ENCODE measurements at places on chromosomes 3 and 15. TPM values are rescaled to one million over a fixed set of nuclear protein-coding genes. Genes with fewer than 3 reads are reported as not detected.

APOD gene
- total RNA-seq = not detected

SPESP1 gene
- total RNA-seq = not detected

SYNPR gene
- total RNA-seq = not detected

HTR3E gene
- total RNA-seq = not detected

KNG1 gene
- total RNA-seq = not detected

SH2D7 gene
- total RNA-seq = not detected

ARGFX gene
- not detected for total RNA-seq

CCR2 gene
- total RNA-seq = 12.4 TPM

TICRR gene
- total RNA-seq = 0.21 TPM

C2CD4A gene
- 0.65 TPM for total RNA-seq

SLC51B gene
- not detected for total RNA-seq

ITIH3 gene
- total RNA-seq = not detected

Measured in T-helper 17 cell (primary cell).